ENCODE measurements at places on chromosomes 2 and 18.

GRCh38 chr2:74831693-74832530 is 2.0 kb upstream of the HK2 start:
- H3K27ac ChIP-seq: peak overlapping the region; percentile 8
- peaks cover 22% of the 10 kb centered on the region for H3K27me3 ChIP-seq
- peaks cover 7% of the 10 kb centered on the region for H3K36me3 ChIP-seq
- H3K4me1 ChIP-seq: peaks cover 27% of the 10 kb centered on the region
- DNase-seq: no peak

DNA sequence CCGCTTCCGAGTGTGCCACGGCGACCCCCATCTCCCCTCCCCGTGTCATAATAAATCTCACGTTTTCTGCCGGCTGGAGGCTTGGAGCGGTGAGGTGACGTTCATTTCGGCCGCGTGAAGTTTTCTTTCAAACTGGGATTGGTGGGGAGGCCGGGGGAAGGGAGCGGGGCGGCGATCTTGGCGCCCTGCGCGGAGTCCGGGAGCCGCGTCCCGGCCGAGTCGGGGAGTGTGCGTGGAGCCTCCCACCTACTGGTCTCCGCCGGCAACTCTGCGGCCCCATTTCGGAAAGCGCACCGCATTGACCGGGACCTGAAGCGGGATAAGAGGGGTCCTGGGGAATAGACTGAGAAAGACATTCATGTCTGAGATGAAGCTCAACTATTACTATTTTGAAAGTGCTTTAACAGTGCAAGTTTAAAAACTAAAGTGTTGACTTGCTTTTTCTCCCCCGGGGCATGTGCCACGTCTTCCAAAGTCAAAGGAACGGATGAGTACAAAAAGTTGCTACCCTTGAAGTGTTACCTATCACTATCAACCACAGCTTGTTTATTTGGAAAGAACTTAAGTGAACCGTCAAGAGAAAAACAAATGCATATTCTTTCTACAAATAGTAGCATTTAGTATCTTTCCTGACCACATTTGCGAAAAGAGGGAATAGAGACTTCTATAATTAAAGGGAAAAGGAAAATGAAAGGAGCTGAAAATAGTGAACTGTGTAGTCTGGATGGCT is 818 bp upstream of the IKZF2 start:
- DNase-seq: peak; percentile 67
- peaks cover 56% of the 10 kb centered on the region for H3K4me1 ChIP-seq
- peak overlapping the region; percentile 94 for H3K27ac ChIP-seq
- no peaks in the 10 kb centered on the region for H3K27me3 ChIP-seq

DNA sequence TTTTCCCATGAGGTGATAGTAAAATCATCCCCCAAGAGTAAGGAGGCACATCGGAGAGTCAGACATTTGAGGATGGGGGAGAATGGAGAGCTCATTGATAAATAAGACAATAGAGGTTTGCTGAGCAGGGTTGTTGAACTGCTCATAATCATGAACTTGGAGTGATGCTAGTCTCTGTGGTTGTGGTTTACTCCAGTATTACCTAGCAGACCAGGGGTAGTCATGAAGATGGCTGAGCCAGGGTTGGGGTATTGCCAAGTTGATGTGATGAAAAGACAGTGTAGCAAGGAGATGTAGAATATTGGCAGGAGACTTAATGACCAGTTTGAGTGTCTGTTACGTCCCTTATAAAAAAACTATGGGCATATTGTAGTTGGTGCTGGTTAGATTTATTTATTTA is 25.4 kb downstream of the CYBRD1 start:
- DNase-seq: no peak
- H3K27ac ChIP-seq: no peak overlapping the region
- no peaks in the 10 kb centered on the region for H3K27me3 ChIP-seq
- peaks cover 9% of the 10 kb centered on the region for H3K4me1 ChIP-seq

GRCh38 chr2:182043021-182043420 is 57.4 kb downstream of the PPP1R1C start:
- H3K4me1 ChIP-seq: no peaks in the 10 kb centered on the region
- no peak for DNase-seq
- no peak overlapping the region for H3K27ac ChIP-seq

- no peaks in the 10 kb centered on the region for H3K27me3 ChIP-seq
- DNase-seq: no peak
- no peak overlapping the region for H3K27ac ChIP-seq
- H3K4me3 ChIP-seq: no peak overlapping the region
- peaks cover 7% of the 10 kb centered on the region for H3K36me3 ChIP-seq
Measured at GRCh38 chr2:125471963-125472362, 1184.0 kb upstream of the GYPC start.

DNA sequence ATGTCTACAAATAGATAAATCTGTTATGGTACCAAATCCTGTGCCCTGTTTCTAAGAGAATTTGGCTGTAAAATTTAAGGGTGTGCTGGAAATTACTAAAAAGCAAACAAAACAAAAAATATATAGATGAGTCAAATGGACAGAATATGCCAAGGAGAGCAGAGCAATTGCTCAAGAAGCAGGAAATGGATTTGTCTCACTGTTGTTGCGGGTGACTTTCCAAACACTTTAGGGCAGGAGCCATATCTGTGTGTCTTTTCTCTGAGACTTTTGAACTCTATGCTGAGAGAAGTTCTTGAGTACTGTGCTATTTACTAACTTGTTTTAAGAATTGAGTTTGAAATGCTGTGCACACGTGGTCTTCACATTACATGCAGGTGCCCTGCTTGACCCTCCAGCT is 221.7 kb downstream of the PHLPP1 start:
- no peak overlapping the region for H3K27ac ChIP-seq
- peaks cover 8% of the 10 kb centered on the region for H3K36me3 ChIP-seq
- H3K27me3 ChIP-seq: no peaks in the 10 kb centered on the region
- H3K4me1 ChIP-seq: no peaks in the 10 kb centered on the region
